G401 (cell line): ENCODE measurements at places on chromosomes 5 and 9.

DNA sequence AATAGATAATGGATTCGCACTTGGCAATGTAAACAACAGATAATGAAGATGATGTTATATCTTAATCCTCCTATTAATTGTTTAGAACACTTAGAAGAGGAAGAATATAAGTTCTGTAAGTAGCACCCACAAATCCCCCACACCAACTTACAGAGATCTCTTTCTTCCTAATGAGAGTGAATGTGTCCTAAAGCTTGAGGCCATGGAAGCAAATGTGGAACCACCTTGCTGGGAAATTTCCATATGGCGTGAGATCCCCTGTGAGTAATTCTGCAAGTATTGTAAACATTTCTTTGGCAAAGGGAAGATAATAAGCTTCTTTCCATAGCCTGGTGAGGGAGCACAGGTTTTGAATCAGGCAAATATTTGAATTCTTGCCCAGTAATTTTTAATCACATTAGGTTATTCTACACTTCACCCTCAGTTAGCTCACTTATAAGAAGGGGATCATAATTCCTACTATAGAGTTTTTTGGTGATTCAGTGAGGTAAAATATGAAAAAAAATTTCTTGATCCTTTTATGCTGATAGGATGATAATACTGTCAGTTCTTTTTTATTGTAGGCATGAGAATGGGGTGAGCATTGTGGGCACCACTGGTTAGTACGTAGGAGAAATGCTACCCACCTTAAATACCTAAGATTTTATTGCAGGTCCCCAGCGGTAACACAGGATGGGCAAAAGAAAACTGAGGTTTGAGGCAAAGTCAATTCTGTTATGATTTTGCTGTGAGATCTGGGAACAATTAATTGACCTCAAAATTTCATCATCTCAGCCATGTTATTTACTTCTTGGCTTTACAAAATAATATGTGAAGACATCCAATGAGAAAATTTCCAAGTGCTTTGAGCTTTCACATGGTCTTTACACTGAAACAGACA, 574.8 kb downstream of the PSAT1 start:
- no peak for DNase-seq

DNA sequence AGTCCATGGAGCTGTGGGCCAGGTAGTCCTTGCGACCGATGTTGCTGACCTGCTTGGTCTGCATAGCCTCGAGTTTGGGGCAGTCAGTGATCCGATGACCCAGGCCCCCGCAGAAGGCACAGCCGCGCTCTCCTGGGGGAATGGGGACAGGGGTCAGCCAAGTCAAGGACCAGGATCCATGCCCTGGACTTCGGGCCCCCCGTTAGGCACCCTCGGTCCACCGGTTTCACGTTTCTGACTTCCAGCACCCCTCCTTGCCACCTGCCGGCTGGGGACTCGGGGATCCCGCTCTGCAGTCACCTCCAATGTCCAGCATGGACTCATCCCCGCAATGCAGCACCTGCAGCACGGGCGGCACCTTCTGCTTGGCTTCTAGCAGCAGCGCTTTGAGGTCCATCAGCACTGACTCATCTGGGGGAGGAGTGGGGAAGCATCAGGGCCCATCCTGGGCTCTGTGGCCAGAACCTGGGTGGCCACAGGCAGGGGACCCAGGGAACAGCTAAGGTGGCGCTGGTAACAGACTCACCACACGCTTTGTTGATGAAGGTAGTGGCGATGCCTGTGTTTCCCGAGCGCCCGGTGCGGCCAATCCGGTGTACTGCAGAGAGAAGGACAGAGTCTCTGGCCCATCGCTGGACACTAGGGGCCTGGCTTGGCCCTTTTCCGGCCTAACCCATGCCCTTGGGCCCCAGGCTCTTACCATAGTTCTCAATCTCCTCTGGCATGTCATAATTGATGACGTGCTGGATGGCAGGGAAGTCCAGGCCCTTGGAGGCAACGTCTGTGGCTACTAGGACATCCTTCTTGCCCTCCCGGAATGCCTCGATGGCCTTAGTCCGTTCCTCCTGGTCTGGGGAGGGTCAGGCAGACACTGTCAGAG, 2.4 kb upstream of the DOK3 start:
- no peak for DNase-seq

GRCh38 chr5:56291661-56292374, 58.7 kb upstream of the ANKRD55 start:
- DNase-seq = no peak

GRCh38 chr9:120324996-120325642, 254.8 kb downstream of the CDK5RAP2 start:
- no peak for DNase-seq

- no peak for DNase-seq
Observed at GRCh38 chr9:116987721-116988485, 300.8 kb downstream of the TRIM32 start.

GRCh38 chr5:159419576-159419975, 89.3 kb upstream of the IL12B start:
- no peak for DNase-seq
